ENCODE measurements at places on chromosomes 1 and 21.

DNA sequence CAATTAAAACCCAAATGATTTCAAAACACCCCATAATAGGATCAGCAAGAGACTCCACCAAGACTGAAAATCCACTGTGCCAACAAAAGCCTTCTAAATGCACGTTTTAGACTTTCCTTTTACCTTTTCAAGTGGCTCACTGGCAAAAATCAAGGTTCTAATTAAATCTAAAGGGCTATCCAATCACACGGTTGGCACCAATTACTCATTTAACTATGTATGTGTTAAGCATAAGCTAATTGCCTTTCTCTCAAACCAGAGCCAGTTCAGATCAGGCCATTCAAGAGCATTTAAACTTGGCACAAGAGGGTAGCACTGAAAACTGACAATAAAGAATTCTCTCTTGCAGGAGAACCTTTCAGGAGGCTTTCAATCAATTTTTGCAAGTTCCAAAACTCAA, 139.5 kb downstream of the RGS7 start:
- DNase-seq = no peak

- no peak for DNase-seq
Observed at GRCh38 chr1:167737169-167737568, 15.4 kb downstream of the MPZL1 start.

- no peak for DNase-seq
Observed at GRCh38 chr1:156858555-156858956, 361 bp downstream of the INSRR start.

- DNase-seq = no peak
Observed at GRCh38 chr1:116737855-116738321, 16.3 kb upstream of the CD2 start.

All from activated effector memory CD4-positive, alpha-beta T cell treated with Interleukin-2 at 50 U/mL for 16 hours (primary cell).